ENCODE measurements at places on chromosomes 1 and 21. TPM values are rescaled to one million over a fixed set of nuclear protein-coding genes. Genes with fewer than 3 reads are reported as not detected.
A peak's percentile ranks its signal among the peaks of the same experiment; 100 is the strongest.

Gene PLXNA2
- 8.7 TPM for total RNA-seq

- peak; percentile 31 for DNase-seq
Observed at GRCh38 chr1:66506393-66506687, 27.6 kb upstream of the SGIP1 start.

GRCh38 chr1:108114033-108114599, 86.0 kb downstream of the SLC25A24 start:
- DNase-seq: no peak

DNA sequence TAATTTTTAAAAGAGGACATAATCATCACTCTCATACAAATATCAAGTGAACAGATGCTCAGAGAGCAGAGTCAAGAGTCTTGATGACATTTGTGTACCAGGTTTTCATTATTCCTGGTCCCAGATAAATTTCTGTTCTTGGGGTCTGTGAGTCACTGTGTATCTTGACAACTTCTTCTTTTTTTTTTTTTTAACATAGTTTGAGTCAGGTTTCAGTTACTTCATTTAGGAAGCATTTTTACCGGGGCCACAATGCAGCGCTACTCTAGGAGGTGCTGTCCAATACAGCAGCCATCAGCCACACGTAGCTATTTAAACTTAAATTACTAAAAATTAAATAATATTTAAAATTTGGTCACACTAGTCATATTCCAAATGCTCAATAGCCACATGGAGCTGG, 188.1 kb upstream of the SAMSN1 start:
- no peak for DNase-seq

DNA sequence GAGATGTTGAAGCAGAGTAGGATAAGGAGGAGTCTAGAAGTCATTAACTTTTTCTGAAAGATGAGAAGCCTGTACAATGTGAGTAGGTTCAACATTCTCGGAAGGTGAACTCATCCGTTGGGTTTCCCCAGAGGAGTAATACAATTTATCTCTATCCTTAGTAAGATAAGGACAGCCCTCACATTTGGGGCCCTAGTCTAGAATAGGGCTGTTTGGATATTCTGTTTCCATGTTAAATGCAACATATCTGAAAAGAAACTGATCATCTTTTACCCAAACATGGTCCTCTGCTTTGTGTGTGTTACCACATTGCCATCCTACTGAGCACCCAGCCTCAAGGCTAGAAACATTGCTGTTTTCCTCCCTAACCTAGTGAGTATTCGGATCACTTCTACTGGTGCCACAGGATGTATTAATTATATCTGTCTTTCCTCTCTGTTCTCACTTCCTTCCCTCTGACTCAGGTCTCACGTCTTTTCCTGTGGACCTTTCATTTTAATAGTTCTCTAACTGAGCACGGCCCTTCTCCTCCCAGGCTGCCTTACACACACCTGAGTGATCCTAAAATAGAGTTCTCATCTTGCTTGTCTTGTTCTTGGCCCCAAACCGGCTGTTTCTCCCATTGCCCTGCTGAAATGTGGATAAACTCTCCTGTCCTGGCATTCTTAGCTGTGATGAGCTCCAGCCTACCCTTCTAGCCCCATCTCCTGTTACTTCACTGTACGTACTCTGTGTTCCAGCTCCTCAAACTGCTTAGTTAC, 91.7 kb downstream of the CDC14A start:
- DNase-seq: no peak

DNA sequence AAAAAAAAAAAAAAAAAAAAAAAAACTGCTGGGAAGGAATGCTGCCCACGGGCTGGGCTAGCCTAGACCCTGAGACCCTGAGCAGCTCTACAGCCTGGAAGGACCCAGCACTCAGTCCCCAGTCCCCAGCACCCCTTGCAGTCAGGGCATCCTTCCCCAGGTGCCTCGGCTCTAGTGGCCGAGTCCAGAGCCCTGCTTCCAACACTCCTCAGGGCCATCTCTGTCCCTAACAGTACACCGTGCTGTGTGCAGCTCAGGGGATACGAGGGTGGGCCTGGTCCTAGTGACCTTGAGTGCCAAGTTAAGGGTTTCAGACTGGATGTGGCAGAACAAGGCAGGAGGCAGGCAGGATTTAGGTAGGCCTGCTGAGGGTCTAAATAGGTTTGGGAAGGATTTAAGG, 50.2 kb upstream of the LRP8 start:
- no peak for DNase-seq

GRCh38 chr1:31696242-31696641, 7.6 kb downstream of the COL16A1 start:
- DNase-seq: no peak

DNA sequence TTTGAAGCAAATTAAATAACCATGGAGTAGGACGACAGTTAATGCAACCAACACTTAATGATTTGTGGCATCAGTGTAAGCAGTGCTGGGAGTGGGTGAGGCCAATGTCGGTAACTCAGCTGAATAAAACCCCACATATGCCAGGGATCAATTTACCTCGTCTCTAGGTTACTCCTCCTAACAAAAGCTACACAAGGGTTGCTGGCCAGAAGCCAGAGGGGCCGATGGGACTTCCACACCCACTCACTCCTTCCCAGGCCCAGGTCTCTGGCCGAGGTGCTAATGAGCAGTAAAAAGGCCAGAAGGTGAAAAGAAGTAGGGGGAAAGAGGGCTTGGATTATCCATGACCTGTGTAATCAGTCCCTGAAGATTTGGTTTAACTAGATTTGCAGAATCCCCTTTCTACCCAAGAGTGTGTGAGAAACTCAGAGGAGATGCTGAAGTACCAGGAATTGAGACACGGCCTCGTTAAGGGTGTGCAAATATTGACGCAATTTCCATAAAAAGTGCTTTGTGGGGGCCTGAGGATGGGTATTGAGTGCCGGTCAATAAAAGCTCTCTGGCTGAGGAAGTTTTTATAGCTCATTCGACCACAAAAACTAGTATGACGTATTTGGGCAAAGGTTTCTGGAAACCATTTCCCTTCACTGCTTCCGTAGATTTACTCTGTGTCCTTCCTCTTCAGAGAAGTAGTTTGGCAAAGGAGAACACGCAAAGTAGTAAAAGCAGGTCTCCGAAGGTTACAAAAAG, 145.5 kb downstream of the TBX15 start:
- DNase-seq: no peak

DNA sequence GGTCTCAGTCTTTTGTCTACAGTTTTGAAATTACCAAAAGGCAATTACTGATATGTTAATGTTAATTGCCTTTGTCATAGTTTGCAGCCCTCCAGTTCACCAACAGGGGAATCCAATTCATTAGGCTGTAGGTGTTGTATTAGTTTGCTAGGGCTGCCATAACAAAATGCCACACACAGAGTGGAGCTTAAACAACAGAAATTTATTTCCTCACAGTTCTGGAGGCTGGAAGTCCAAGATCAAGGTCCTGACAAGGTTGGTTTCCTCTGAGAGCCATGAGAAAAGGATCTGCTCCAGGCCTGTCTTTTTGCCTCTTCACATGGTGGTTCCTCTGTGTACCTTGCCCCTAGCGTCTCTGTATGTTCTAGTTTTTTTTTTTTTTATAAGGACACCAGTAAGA, 1.3 kb downstream of the RTCA start:
- DNase-seq: no peak

Gene TLCD4
- total RNA-seq: 2.5 TPM

Gene WNT4
- total RNA-seq: not detected

GRCh38 chr1:241592273-241592958, 47.8 kb downstream of the CHML start:
- no peak for DNase-seq

Gene GBP2
- 78.2 TPM for total RNA-seq

DNA sequence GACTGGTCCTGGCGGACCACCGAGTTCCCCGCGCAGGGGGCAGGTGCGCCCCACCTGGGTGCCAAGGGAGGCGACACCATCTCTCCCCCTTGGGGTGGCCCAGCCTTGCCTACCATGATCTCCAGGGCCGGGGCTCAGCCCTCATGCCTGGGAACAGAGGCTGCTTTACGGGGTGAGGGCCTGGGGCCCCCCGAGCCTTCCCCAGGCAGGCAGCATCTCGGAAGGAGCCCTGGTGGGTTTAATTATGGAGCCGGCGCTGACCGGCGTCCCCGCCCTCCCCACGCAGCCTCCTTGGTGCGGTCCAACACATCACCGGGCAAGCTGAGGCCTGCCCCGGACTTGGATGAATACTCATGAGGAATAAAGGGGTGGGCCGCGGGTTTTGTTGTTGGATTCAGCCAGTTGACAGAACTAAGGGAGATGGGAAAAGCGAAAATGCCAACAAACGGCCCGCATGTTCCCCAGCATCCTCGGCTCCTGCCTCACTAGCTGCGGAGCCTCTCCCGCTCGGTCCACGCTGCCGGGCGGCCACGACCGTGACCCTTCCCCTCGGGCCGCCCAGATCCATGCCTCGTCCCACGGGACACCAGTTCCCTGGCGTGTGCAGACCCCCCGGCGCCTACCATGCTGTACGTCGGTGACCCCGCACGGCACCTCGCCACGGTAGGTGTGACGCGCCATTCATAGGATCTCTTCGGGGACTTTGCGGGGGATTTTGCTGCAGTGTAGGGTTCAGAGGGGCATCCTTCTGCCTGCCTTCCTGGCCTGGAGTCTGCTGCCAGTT, 38.2 kb downstream of the TP73 start:
- DNase-seq: no peak

DNA sequence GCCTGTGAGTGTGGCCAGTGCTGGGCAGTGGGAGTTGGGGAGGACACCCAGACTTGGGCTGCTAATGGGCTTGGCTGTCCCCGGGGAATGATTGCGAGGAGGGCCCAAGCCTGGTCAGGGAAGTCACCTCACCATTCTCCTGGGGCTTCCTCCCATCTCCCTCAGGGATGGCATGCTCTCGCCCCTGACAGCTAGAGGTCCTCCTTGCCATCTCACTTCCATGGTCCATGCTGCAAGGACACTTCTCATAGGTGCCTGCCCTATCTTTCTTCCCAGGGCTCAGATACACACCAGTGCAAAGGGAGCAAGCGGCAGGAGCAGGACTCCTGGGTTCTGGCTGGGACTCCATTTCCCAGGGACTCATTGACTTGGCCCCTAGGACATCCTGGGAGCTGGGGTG, 4.1 kb downstream of the NTRK1 start:
- DNase-seq: no peak

- no peak for DNase-seq
Observed at GRCh38 chr1:237672748-237673147, 218.0 kb downstream of the ZP4 start.

Gene CNKSR1
- total RNA-seq: not detected

GRCh38 chr1:65704318-65704717, 88.4 kb upstream of the PDE4B start:
- DNase-seq: no peak

- peak; percentile 1 for DNase-seq
Observed at GRCh38 chr1:170881268-170882265, 53.8 kb upstream of the MROH9 start.
